ENCODE measurements at places on chromosomes 11 and 22. TPM values are rescaled to one million over a fixed set of nuclear protein-coding genes. Genes with fewer than 3 reads are reported as not detected.

The OR8G1 gene
- not detected for polyA plus RNA-seq

The BTBD18 gene
- 0.24 TPM for polyA plus RNA-seq

The ARHGEF17 gene
- 81.9 TPM for polyA plus RNA-seq

The CHCHD10 gene
- polyA plus RNA-seq: 67.4 TPM

- DNase-seq: no peak
Measured at GRCh38 chr11:113476553-113476952, 1.4 kb upstream of the DRD2 start.

DNA sequence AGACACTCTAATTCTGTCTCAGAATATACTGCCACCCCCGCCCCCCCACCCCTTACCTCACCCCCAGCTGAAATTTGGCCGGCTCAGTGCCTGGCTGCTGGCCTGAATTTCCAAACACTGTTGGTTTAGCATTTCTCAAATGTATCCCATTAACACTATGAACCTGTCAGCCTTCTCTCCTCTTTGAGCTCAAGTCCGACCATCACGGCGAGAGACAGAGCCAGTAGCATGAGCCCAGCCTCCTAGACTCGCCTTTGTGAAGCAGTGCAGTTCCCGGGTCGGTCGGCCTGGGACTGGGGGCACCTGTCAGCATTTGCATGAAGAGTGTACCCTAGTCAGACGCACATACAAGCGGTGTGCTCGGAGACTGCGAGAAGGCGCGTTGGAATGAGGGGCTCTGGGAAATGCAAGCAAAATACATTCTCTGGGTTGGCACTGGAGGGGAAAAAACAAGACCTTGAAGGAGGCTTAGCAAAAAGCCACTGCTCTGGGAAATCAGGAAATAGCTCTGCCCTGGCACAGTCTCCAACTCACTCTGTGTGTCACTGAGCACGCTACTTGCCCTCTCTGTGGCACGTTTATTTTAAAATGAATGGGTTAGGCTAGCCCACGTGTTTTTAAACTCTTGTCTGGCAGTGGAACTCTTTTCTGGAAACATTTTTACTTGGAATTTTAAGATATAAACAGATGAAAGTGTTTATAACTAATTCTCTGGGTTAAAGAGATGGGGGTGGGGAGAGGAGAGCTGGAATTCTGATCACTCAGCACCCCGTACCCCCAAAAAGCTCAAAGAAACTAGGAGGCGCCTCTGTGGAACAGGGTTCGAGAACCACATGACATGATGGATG is 108.3 kb downstream of the TIMP3 start:
- DNase-seq: no peak

DNA sequence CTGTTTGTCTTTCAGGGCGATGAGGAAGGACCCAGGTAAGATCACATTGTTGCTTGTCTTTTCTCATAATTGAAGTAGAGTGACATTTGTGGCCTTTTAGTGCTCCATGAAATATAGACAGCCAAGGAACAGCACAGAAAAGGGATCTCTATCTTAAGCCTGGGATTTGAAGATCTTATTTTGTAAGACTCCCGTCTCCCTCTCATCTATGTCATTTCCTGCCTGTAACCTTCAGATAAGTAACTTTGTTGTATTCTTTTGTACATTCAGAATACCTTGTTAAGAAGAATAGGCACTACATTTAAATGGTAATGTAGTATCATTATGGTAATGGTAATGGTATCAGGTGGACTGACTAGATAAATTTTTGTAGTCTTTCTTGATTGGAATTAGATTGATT is 72.8 kb downstream of the TRIM44 start:
- DNase-seq: no peak

GRCh38 chr11:61011950-61012736 is 40.7 kb downstream of the CD6 start:
- DNase-seq: no peak

Data from left renal cortex interstitium (tissue), 4 donors.